ENCODE measurements at places on chromosomes 4 and X.
A peak's percentile ranks its signal among the peaks of the same experiment; 100 is the strongest.

DNA sequence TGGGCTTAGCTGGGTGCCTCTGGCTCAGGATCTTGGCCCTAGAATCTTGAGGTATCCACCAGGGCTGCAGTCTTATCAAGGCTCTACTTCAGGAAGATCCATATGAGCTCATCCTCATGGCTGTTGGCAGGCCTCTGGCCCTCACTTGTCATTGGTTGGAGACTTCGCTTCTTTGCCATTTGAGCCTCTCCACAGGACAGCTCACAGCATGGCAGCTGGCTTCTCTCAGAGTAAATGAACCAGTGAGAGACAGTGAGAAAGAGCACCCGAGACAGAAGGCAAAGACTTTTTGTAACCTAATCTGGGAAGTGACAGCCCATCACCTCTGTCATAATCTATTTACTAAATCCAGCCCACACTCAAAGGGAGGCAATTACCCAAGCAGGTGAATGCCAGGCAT is 236.8 kb downstream of the GPAT3 start:
- DNase-seq = no peak

DNA sequence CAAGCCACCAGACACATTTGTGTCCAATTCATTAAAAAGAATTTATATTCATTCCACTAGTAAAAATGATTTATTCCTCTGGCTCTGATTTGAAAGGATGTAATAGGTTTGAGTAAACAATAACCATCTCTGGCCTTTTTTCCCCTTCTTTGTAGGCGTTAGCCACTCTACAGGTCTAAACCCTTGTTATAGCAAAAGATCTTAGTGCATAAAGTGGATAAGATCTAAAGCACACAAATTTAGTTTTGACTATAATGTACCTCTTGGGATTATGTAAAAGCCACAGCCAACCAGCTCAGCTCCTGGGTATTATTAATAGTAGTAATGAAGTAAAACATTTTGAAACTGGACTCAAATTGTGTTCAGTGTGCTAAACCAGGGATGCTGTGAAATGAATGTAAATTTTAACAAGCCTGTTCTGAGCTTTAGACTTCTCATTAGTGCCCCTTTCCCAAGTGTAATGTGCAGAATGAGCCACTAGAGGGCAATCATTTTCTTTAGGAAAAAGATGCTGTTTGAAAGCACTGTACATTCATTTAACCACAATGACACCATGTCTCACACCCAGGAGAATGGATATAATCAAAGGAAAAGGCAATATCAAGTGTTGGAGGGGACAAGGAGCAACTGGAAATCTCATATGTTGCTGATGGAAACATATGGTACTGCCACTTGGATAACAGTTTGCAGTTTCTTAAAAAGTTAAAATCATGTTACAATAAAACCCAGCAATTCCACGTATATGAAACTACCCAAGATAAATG is 69.7 kb downstream of the KLHL8 start:
- peak; percentile 69 for DNase-seq

- DNase-seq = no peak
Observed at GRCh38 chrX:57227691-57228090, 58.8 kb upstream of the FAAH2 start.

- DNase-seq = no peak
Observed at GRCh38 chrX:16212024-16212423, 44.7 kb downstream of the MAGEB17 start.

GRCh38 chrX:153772316-153773217 is 8.3 kb upstream of the SRPK3 start:
- no peak for DNase-seq

GRCh38 chrX:150533863-150534262 is 34.6 kb upstream of the MTM1 start:
- no peak for DNase-seq

DNA sequence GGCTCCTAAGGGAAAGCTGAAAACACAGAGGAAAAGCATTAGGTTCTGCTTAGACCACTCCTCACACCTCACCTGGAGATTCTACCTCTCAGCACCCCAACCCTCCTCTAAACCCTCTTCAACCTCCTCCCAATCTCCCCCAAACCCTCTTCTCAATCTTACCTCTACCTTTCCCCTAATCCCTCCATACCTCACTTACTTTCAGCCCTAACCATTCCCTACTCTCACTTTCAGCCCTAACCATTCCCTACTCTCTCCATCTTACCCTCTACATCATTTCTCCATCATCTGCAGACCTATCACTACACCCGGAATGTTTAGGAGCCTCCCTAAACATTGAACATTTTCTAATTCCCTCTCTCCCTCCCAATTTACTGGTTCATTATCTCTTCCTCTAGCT is 3.5 kb downstream of the RTL3 start:
- DNase-seq = no peak

- no peak for DNase-seq
Observed at GRCh38 chr4:7631288-7632014, 196.7 kb upstream of the PSAPL1 start.

GRCh38 chr4:140469791-140470733 is 28.0 kb downstream of the MGAT4D start:
- no peak for DNase-seq

GRCh38 chr4:74934016-74934831 is 1.3 kb downstream of the PARM1 start:
- DNase-seq = no peak

GRCh38 chr4:128796934-128797333 is 12.6 kb upstream of the JADE1 start:
- DNase-seq = no peak

GRCh38 chr4:41517747-41518146 is 20.2 kb upstream of the LIMCH1 start:
- peak; percentile 30 for DNase-seq

- DNase-seq = no peak
Observed at GRCh38 chr4:88382621-88383020, 4.0 kb downstream of the HERC6 start.

GRCh38 chrX:270848-271367 is 10.3 kb upstream of the PLCXD1 start:
- no peak for DNase-seq

- no peak for DNase-seq
Observed at GRCh38 chr4:153962311-153963039, 173.6 kb upstream of the SFRP2 start.

DNA sequence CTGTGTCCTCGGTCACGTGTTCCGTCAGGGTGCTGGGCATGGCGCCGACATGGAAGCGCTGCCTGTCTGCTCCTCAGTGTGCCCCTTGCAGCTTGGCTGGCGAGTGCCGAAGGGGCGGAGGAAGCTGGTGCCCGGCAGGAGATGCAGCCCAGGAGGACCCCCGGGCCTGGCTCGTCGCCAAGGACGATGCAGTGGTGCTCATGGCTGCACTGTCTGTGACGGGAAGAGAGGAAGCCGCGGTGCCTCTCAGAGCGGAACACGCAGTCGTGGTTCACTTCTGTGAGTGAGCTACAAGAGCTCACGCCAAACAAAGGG is 38.1 kb downstream of the FGFRL1 start:
- DNase-seq = no peak

DNA sequence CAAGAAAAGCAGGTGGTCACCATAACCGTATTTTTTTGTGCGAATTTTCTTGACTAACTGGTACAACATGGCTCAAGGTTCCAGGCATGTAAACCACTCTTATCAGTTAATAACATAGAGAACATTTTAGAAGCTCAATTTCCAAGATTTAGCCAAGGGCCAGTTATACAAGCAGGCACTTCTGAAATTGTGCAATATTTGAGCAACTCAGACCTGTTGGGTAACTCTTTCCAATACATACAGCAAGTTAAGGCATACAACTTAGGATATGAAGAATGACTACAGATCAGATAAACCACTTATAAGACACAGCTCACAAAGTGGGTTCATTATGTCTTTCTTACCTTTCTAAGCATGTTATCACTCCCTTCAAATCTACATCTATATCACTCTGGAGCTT is 43.9 kb downstream of the ZNF280C start:
- DNase-seq = no peak

DNA sequence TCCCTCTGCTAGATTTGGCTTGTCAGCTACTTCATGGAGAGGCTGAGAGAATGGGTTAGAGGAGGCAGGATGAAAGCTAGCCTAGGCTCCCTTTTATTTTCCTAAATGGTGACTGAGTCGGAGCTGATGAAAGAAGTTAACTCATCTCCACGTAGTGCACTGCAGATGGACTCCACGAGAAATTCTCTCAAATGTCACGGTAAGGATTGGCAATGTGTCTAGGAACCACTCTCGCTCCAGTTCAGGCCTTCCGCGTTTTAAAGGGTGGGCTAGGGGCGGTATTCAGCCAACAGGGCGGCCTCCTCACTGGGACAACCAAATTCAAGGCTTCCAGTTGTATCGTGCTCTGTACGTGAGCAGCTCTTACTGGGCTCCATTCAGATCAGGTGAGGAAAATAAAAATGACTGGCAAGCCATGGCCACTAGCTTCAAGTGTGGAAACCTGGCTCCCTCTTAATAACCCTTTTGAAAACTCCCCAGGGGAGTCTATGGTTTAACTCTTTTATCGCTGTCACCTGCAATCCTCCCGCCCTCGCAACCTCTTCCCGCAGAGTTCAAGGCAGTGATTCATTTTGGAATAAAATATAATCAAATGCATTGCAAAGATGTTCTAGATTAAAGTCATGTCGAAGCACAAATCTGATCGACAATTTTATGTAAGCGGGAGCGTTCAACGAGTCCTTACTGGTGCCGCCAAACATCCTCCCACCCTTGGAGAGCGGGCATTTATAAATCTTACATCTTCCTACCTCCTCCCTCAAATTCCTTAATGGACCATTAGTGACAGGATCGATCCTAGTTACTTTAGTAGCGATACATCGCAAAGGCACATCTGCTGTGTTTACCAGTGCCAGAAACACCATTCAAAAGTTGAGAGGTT is 1.2 kb downstream of the SPOCK3 start:
- DNase-seq = peak; percentile 39

DNA sequence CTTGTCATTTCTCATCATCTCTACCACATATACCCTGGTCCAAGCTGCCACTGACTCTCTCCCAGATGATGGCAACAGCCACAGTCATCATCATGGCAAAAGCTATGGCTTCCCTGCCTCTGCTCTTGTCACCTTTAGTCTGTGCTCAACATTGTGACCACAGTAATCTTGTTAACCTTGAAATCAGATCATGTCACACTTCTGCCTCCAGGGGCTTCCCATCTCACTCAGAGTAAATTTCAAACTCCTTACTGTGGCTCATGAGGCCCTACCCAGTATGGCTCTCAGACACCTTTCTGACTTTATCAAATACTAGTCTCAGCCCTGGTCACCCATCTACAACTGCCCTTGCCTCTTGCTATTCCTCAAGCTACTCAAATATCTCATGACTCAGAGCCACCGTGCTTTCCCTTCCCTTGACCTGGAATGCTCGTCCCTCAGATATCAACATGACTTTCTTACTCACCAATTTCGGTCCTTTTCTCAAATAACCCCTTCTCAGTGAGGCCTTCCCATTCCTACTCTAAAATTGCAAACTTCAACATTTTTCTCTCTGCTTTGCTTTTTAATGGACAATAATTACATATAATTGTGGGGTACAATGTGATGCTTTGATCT is 41.1 kb upstream of the STIM2 start:
- no peak for DNase-seq

DNA sequence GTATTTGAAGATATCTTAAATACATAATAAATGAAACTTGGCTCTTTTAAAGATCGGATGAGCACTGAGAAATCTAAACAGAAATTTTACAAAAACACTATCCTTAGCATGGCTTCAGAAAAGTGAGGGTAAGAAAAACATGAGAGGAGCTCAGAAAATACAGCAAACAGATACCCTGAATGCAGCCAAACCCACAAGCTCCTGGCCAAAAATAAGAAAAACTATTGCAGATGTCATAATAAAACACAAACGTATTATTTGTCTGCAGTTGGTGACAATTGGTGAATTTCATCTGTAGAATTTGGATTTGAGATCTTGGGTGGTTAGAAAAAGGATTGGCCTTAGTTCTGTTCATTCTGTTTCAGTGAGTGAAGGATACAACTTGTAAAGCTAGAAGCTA is 603.9 kb downstream of the INPP4B start:
- no peak for DNase-seq

DNA sequence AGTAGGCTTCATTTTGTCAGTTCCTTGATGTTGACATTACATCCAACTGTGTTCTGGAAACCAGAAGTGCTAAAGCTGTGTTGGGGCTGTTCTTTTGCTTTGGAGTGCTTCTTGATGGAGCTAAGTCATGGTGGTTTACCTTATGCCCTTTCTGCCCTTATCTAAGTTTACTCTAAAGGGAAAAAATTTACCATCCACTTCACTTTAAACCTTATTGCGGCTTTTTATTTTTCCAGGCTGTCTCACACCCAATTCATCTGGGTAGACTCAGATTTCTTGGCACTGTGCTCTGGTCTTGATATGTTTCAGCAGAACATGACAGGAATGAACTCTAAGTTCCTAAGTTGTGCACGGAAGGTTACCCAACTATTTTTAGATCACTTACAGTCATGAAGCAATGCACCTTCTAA is 104.7 kb upstream of the TTC29 start:
- DNase-seq = no peak

DNA sequence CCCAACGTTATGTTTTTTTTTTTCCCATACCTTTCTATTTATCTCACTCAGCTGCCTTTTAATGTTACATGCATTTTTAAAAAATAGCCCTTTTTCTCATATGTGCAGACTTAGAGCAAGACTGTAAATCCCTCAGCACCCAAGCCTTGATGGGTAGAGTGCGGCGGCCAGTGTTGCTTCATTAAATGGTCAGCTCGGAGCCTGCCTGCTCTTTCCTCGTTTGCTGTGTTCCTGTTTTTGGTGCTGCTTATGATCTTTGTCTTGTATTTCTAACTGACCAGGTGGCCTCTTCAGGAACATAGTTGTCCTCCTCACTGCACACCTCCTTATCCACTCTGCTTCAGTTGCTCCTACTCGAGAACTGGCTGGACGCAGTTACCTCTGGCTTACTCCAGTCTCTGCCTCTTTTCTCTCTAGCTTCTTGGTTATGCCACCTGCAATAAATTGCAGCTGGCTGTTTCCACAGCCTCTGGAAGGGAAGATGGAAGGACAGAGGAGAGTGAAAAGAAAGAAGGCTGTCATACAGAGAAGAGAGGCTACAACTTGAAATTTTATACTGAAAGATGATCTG is 10.7 kb downstream of the RBPJ start:
- DNase-seq = no peak

GRCh38 chr4:101782546-101782945 is 8.0 kb upstream of the BANK1 start:
- DNase-seq = no peak

DNA sequence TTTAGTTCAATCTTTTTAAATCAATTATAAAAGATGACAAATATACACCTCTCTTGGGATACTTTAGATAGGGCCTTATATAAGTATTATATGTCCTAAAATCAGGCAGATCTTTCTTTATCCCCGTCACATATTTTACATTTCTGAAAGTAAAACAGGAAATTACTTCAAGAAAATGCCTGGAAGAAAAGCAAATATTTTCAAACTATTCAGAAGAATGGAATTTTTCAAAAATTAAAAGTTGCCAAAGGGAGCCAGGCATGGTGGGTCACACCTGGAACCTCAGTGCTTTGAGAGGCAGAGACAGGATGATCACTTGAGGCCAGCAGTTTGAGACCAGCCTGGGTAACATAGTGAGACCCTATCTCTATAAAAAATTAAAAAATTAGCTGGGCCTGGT is 34.4 kb downstream of the MGARP start:
- DNase-seq = no peak
